ENCODE measurements at places on chromosomes 7 and 10.

GRCh38 chr10:131017566-131018285 is 293.8 kb downstream of the TCERG1L start:
- DNase-seq, result no peak

DNA sequence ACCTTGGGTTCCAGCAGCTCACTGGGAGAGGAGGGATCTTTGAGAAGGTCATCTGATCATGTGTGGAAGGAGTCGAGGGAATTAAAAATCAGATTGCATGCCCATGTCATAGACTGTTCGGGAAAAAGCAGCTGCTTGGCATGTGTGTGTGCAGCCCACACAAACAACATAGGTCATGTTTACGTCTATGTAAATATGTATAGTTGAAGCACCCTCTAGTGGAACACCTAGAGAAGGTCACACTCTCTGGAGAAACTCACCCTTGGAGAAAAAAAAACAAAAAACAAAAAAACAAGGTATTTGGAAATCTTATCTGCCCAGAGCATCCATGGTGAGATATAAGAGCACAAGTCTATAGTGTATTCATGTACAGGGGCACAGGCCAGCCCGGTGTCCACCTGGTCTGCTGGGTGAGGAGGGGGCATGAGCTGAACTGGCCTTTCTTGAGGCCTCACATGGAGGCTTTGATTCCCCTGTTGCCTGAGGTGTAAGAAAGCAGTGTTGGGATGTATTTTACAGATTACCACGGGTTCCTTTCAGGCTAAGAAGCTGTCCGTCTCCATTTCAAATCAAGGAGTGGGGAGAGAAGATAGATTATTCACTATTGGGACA is 98.0 kb downstream of the NPY start:
- peak; percentile 41 for DNase-seq

GRCh38 chr7:54769203-54769602 is 10.2 kb upstream of the SEC61G start:
- no peak for DNase-seq

DNA sequence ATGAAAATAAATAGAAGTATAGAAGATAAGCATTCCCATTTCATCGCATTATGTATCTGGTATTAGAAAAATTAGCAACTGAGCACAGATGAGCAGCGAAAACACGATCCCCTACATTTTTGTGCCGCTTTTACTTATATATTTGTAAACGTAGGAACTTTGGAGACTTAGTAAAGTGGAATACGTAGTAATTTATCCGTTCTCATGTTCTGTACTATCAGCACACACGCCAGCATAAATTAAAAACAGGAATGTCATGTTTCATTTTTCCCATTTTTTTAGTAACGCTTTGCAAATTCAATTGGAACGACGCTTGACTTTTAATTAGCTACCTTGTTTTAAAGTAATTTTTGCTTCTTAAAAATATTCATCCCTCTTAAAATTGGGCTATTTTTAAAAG is 2.4 kb downstream of the ZNRF2 start:
- DNase-seq, result no peak

DNA sequence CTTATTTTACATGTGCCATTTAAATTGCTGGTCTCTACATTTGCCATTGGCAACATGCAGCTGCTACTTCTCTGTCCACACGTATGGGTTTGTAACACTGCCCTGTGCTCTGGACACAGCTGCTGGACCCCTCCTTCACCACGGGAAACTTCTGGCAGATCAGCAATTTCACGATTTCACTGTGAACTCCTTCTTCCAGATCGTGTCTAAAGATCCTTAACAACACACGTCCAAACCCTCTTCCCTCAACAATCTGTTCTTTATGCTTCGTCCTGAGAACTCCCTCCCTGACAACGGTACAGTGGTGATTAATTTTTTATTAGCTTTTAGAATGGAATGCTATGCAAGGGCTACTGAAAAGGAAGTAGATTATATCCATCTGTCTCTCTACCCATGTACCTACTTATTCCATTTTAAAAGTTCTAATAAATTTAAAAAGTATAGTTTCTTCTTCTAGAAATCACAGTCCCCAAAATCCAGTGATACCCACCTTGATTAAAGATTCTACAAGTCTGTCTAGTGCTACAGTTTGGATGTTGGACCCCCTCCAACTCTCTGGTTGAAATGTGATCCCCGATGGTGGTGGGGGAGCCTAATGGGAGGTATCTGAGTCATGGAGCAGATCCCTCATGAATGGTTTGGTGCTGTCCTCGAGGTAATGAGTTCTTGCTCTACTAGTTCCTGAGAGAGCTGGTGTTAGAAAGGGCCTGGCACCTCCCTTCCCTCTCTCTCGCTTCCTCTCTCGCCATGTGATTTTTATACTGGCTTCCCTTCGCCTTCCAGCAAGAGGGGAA is 81.0 kb downstream of the KIAA1549 start:
- DNase-seq, result peak; percentile 55

DNA sequence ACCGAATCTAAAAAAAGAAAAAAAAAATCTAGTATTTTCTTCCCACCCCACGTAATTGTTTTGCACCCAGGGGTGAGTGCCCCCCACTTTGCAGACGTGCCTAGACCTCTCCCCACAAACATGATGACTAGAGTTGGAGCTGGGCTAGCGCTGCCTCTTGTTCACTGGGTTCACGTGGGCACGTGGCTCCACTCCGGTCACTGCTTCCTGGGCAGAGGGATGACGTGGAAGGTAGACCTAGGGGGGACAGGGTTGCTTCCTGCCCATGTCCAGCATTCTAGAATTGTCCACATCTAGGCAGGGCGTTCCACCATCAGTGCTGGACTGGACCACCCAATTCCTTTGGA is 861 bp upstream of the LIMK1 start:
- DNase-seq, result no peak

DNA sequence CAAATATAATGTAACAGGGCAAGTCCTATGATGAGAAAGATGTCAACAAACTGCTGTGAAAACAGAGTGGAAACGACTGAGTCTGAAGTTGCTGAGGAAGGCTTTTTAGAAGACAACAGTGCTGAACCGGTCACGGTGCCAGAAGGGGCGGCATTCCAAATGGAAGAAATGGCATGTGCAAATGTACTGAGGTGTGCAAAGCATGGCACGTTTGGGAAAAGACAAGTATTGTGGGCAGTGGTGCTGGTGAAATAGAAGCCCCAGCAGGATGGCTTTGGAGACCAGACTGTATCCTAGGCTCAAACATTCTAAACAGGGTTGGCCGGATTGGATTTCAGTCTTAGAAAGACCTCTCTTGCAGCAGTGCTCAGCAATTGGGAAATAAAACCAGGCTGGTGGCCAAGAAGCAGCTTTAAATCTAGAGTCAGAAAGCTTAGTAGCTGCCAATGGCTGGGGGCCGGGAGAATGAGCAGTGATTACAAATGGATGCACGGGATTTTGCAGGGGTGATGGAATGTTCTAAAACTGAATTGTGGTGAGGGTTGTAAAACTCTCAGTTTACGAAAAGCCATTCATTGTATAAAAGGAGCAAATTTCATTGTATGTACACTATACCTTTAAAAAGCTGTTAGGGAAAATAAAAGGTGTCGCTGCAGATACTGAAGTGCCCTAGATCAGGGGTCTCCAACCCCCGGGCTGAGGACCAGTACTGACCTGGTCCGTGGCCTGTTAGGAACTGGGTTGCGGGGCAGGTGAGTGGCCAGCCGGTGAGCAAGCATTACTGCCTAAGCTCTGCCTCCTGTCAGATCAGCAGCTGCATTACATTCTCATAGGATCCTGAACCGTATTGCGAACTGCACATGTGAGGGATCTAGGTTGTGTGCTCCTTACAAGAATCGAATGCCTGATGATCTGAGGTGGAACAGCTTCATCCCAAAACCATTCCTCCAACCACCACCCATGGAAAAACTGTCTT is 141.6 kb downstream of the HIBADH start:
- DNase-seq, result peak; percentile 36

DNA sequence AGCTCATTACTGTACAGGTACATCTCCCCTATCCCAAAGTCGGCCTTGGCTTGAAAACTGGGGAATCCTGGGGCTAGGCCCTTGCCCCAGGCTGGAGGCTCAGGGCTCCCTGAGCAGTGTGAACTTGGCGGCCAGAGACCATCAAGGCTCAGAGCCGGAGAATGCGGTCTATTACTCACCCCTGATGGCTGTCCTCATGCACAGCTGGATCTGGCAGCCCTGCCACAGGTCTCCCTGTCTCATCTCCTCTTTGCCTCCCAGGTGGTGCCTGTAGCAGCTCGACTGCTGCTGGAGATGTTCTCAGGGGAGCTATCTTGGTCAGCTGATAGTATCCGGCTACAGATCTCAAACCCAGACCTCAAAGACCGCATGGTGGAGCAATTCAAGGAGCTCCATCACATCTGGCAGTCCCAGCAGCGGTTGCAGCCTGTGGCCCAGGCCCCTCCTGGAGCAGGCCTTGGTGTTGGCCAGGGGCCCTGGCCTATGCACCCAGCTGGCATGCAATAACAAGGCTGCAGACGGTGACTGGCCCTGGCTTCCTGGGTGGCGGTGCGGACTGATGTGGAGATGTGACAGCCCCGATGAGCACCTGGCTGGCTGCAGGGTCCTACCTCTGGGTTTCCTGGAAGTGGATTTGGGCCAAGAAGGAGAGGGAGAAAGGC is 10.7 kb downstream of the IRF5 start:
- DNase-seq, result no peak

GRCh38 chr10:62464308-62464707 is 90.1 kb downstream of the ZNF365 start:
- no peak for DNase-seq

- DNase-seq, result no peak
Observed at GRCh38 chr10:22856444-22857074, 71.3 kb upstream of the ARMC3 start.

DNA sequence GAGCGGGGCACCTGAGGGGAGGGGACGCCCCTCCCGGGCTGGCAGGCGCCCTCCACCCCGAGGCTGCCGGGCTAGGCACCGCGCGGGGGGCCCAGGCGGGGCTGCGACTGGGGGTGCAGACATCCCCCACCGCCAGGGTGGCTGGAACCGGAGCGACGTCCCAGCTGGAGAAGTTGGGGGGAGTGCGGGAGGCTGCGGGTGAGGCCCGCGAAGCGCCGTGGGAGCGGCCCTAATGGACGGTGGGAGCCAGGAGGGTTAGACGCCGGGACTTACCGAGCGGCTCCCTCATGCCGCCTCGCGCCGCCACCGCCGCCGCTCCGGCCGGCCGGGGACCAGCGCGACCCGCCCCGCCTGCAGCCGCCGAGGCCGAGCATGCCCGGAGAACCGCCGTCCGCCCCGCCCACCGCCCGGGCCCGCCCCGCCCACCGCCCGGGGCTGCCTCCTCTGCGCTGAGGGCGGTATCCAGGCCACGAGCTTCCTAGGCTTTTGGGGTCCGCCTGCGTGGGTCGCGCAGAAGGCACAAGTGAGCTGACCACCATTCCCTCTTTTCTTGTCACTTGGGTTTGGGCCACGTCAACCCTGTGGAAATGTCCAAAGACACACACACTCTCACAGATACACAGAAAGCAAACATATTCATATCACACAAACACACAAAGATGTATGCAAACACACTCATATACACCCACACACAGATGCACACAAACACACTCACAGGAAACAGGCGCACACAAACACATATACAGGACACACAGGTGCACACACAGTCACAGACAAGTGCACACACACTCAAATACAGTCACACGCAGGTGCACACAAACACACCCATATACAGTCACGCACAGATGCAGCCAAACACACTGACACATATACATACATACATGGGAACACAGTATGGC is at the start of gene JCAD:
JCAD (minus strand) TSS at position 378 of the 899 bp plus-strand sequence. CDS start 11,774 bp downstream, outside the sequence.
- DNase-seq, result peak; percentile 79

- DNase-seq, result peak; percentile 15
Observed at GRCh38 chr7:22267930-22268615, 88.9 kb downstream of the RAPGEF5 start.

DNA sequence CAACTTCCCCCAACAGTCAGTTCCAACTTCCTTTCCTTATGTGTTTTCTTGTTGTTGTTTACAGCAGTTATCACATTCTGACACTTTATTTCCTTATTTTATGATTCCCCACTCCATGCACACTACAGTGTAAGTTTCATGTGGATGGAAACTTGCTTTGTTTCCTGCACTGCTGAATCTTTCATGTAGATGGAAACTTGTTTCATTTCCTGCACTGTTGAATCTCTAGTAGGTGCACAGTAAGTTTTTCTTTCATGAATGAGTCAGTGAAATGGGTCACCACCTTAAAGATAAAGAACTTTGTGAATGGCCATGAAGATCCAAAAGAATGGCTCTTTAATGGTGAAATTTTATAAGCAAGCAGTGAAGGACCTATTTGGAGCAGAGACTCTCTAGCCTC is 61.4 kb downstream of the SHOC2 start:
- no peak for DNase-seq

DNA sequence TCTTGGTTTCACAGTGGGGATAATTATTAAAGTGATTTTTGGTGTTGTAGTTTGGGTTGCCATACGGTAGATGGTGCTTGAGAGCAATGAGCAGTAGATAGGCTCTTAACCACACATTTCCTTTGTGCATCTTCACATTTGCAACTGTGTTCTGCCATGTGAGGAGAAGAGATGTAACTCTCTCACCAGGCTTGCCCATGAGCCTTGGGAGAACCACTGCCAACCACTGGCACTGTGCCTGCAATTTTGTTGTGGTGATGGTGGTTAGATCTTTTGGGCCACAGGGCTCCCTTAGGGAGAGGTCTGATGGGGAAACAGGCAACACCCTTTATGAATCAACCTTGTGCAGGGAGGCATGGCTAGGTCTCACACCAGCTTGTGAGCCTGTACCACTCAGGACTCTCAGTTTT is 204.3 kb downstream of the CCDC7 start:
- no peak for DNase-seq

DNA sequence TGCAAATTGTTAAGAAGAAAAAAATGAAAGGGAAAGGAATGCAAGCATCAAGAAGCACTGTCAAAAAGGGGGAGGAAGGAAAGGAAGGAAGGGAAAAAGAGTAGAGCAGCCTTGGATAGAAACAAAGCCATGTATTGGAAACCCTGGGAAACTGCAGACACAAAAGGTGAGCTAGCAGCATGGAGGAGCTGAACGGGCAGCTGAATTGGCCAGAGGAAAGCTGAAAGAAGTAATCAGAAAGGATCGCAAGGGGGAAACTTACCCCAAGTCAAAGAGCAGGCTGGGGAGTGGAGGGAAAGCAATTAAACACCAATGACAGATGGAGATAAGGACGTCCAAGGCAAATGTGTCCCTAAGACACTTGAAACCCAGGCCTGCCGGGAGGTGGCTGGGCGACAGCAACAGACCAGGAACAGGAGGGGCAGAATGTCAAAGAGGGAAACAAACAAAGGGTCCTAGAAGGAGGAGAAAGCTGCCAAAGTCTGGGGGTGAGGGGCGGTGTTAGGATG is 93.8 kb upstream of the SVIL start:
- DNase-seq, result no peak

DNA sequence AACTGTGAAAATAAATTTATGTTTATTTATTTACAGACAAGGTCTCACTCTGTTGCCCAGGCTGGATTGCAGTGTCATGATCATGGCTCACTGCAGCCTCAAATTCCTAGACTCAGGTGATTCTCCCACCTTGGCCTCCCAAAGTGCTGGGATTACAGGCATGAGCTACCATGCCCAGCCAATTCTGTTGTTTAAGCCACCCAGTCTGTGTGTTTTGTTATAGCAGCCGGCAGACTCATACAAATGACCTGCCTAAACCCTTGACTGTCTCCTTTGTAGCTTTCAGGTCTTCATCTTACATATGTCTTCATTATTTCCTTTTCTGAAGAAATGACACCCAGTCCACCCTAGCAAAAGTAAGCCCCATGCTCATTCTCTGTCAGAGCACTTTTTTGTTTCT is 43.8 kb upstream of the KMT2C start:
- DNase-seq, result no peak

- no peak for DNase-seq
Observed at GRCh38 chr10:31820096-31820495, 108.5 kb downstream of the ARHGAP12 start.
